ENCODE measurements at places on chromosomes 1 and 21.

DNA sequence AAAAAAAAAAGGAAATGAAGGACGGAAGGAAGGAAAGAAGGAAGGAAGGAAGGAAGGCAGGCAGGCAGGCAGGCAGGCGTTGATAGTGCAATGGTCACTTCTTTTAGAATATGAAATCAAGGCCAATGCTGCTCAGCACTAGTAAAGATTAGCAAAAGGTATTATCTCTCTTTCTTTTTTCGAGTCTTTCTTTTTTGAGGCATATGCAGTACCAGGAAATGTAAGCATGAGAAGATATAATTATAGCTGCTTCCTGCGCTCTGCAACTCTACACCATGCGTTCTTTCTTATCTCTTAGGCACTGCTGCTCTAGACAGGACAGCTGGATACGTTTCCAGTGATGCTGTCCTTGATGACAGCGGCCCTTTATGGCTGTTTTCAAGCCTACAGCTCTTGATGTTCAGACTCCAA, 1512.5 kb upstream of the B3GALT2 start:
- no peak for DNase-seq

DNA sequence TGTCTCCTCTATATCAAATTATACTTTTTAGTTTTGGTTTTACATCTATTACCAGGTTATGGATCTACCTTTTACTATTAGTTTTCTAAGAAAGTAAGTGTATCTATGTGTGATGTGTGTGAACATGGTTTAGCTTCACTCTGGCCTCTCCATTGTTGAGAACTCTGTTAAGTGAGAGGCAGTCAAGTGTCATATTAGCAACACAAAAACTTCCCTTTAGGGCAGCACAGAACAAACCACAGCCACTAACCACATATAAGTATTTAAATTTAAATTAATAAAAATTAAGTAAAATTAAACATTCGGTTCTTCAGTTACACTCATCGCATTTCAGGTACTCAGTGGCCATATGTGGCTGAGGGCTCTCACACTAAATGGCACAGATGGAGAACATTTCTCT, 96.6 kb downstream of the DPYD start:
- DNase-seq = no peak

DNA sequence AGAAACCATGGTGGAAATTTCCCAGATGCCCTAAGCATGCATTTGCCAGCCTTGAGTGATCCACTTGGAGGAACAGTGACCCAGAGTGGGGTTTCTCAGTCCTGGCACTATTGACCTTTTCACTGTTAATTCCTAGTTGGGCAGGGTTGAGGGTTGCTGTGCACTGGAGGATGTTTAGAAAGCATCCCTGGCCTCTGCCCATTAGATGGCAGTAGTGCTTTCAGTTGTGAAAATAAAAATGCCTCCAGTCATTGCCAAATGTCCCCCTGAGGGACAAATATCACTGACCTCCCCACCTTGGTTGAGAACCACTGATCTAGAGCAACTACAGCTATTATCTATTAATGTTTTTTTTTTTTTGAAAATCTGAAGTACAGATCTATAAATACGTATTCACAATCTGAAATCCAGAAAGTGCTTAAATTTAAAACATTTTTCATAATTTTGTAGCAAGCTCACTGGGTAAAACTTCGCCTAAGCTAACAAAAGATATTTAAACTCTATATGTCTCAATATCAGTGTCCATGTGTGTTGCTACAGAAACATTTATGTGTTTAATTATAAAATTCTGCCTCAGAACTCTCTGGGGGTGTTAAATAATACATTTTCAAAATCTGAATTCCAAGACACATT, 27.3 kb downstream of the F3 start:
- DNase-seq = no peak

GRCh38 chr1:119055568-119055967, 67.4 kb upstream of the TBX15 start:
- no peak for DNase-seq

- DNase-seq = no peak
These were observed 1.4 kb upstream of the TNFRSF14 start for GRCh38 chr1:2554621-2555387.

- peak; percentile 94 for DNase-seq
These were observed at the start of gene PRUNE1 for GRCh38 chr1:151008244-151009205. PRUNE1 (plus strand) TSS chr1:151008449; CDS start chr1:151008633, 184 bp downstream.

GRCh38 chr1:152630596-152630995, 7.7 kb upstream of the LCE3A start:
- DNase-seq = no peak

DNA sequence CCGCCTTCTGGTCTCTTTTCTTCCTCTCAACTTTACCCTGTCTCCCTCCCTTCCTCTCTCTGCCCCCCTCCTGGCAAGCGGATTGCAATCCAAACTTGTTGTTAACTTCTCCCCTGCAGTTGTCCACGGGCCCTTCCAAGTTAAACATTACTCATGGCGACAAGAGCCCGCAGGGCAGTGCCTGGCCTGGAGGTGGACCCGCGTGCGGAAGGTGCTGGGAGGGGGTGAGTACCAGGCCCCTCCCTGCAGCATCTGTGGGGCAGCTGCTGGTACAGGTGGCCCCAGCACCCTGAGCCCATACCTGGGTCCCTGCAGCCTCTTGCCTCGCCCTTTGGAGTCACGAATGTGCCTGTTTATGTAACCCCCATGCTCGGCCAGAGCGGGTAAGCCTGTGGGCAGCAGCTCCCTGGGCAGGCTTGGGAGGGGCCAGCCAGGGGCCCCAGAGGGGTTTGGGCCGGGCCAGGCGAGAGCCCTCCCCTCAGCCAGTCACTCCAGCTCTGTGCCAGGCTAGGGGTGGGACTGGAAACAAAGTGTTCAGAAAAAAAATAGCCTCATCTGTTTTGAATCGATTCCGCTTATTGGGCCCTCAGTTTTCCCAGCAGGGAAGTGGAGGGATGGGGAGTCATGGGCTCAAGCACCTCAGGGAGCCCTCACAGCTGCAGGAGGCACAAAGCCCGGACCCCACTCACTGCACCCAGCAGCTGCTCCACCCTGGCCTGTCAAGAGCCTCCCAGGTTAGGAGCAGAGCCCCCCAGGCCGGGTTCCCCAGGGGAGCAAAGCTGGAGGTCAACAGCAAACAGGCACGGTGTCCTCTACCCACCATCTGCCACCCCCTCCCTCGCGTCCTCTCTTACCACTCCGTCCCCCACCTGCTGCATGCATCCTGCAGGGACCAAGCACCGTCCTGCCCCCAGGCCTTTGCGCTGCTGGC, 14.0 kb upstream of the FAAP20 start:
- no peak for DNase-seq

- no peak for DNase-seq
These were observed 630.0 kb downstream of the LMO4 start for GRCh38 chr1:87958716-87959115.

DNA sequence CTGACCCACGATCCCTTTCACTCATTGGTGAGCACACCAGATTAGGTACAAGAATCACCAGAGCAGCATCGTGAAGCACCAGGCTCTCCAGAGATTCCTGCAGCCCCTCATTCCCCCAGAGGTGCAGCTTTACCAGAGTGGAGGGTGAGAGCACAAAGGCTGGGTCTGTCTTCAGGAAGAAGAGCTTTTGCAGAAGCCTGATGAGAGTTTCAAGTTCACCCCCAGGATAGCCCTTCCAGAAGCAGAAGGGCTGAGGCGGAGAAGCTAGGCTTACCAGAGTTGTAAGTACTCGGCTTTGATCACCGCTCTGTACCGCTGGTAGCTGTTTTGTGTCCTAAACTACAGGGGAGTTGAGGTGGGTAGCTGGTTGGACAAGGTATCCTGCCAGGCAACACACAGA, 3.1 kb downstream of the TSSK3 start:
- no peak for DNase-seq

DNA sequence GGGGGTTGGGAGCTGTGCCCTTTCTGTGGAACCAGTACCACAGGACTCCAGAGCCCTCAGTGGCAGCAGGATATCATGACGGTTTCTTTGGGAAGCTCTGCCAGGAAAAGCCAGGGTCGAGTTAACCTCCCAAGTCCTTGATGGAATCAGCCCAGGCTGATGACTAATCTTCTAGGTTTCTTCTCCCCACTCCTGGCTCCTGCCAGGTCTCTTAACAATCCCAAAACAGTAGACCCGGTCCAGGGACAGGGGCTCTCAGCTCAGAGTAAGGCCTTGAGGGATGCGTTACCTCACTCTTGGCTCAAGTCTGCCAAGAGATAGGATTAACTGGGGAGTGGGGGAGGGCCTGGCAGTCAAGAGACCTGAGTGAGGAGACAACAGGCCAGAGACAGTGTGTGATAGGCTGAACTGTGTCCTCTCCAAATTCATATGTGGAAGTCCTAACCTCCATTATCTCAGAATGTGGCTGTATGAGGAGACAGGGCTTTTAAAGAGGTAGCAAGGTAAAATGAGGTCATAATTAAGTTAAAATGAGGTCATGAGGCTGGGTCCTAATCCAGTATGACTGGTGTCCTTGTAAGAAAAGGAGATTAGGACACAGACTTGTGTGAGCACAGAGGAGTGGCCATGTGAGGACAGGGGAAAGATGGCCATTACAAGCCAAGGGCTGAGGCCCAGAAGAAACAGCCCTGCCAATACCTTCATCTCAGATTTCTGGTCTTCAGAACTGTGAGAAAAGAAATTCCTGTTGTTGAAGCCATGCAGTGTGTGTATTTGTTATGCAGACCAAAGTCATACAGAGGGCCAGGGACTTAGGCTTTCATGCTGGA, 95.0 kb downstream of the BEND5 start:
- DNase-seq = no peak
